ENCODE measurements at places on chromosomes 11 and 22.

GRCh38 chr22:46240506-46240905 is 9.6 kb downstream of the CDPF1 start:
- no peak for DNase-seq

DNA sequence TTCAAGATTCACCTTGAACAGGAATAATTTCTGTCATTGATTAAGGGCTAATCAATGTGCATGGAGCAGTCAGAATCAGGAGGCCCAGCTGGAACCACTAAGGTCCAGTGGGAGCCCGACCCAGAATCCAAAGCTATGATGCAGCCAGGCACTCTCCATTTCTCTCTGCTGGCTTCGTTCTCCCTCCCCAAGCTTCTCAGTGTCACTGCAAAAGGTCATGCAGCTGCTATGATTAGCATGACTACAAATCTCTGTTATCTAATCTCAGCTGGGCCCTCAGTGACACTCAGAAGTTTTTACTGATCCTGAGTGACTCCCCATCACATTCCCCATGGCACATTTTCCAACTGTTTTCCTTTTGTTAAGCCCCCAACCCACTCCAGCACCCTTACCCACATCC is 31.1 kb upstream of the PRSS23 start:
- DNase-seq: no peak

DNA sequence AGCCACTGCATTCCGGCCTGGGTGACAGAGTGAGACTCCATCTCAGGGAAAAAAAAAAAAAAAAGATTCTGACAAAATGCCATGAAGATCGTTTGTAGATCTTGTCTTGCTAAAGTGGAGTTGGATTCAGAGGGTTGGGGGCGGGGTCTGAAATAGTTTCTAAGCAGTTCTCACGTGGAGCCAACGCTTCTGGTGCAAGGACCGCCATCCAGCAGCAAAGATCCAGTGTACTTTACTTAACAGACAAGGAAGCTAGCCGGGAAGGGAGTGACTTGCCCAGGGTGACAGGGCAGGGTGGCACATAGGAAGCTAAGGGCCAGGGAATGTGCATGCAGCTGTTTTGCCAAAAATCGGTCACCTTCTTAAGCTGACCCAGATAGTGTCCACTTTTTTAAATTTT is 27.4 kb downstream of the APOL1 start:
- no peak for DNase-seq

GRCh38 chr22:43554694-43555365 is 143.0 kb downstream of the MPPED1 start:
- DNase-seq: no peak

DNA sequence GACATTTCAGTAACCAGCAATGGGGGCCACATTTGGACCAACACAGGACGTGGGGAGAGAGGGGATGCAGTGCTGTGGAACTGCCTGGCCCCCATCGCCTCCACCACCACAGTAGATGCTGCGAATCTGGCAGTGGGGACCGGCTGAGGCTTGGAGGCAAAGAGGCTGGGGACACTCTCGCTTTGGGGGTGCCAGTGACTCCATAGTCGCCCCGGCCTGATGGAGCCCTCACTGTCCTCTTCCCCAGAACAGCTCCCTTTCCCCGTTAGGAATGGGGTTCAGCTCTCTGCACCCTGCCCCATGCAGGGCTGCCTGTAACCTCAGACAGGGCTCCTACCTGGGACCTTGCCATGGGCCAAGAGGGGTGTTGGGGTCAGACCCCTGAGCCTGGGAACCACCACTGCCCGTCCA is 1.8 kb upstream of the MUC2 start:
- no peak for DNase-seq

- DNase-seq: no peak
Observed at GRCh38 chr11:36452961-36453360, 57.1 kb downstream of the TRAF6 start.

GRCh38 chr11:104142698-104143097 is 21.2 kb downstream of the PDGFD start:
- DNase-seq: no peak
